Iris pigment epithelial cell (primary cell): ENCODE measurements at places on chromosomes 16 and 17.

GRCh38 chr17:61389670-61390478 lies 9.8 kb upstream of the TBX2 start:
- peak; percentile 40 for DNase-seq

DNA sequence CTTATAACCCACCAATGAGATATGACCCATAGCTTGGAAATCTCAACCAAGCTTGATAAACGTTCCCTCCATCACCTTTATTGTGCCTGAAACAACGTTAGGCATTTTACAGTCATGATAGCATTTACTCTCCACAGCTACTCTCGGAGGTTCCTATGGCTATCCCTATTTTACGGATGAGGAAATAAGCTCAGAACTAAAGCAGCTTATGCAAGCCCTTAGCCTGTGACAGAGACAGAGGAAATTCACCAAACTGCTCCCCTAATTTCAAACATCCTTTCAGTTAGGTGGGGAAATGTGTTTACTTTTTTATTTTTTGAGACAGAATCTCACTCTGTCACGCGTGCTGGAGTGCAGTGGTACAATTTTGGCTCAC lies 18.7 kb downstream of the DCUN1D3 start:
- no peak for DNase-seq

GRCh38 chr16:85525420-85526184 lies 87.5 kb upstream of the GSE1 start:
- no peak for DNase-seq

DNA sequence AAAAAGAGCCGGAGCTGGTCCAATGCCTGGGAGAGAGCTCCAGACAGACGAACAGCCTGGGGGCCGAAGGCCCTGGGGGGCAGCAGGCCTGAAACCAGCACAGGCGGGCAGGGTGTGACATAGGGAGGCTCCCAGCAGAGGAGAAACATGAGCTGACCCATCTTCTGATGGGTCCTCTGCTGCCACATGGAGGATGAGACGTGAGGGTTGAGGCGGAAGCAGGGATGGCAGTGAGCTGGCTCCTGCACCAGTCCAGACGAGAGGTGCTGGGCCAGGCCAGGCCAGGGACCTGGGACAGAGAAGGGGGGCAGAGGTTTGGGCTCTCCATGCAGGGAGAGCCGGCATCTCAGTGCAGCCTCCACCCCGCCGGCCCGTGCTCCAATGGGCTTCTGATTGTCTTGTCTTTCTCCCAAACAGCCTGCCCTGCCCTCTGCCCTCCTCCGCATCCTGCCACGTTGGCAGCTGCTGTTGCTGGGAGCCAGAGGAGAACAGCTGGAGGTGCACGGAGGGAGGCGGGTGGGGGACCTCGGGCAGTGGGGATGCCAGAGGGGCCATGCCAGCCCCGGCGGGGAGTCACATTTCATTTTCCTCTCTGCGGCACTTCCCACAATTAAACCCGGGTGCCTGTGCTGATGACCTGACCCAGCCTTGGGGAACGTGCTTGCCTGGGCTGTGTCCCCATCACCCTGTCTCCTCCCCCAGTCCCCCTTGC lies 139.1 kb upstream of the GSE1 start:
- DNase-seq: no peak

DNA sequence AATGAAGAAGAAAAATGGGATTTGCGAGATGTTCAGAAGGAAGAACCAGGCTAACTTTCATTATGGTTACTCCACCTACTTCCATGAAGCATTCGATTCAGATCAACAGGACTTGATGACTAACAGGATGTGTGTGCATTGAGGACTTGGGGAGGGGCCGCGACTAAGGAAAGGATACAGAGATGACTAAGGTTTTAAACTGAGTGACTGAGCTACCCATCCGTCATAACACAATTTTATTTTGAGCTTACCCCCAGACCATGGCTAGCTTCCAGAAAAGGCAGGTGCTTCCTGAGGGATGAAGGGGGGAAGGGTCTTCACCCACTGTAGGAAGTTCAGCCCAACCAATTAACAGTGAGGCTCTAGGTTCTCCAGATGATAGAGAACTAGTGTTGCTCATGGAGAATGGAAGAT lies 2.5 kb upstream of the CDYL2 start:
- DNase-seq: peak; percentile 74

DNA sequence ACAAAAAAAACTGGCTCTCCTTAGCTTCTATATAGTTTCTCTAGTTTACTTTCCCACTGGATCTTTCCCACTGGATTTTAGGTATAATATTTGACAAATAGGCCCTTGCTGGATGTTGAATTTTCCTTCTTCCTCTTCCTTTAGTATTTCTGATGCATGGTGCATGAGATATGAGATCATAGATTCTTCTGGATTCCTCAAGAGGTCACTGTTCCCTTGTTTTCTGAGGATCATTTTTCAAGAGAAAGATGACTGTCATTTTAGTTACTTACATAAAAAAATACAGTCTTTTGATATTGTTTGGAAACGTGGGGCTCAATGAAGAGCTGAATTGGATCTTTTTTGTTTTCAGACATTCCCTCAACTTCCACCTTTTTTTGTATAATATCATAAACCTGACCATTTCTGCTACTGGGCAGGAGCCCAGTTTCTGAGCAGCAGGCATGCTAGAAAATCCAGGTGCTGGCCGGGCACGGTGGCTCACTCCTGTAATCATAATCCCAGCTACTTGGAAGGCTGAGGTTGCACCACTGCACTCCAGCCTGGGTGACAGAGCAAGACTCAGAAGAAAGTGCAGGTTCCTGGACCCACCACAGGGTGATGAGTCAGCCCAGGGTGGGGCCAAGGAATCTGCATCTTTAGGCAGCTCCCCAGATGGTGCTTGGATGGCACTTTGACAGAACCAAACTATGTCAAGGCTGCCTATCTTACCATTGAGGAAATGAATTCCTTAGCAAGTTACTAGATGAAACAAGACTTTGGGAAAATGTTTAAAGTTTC lies 70.3 kb downstream of the SDR42E1 start:
- DNase-seq: peak; percentile 72

DNA sequence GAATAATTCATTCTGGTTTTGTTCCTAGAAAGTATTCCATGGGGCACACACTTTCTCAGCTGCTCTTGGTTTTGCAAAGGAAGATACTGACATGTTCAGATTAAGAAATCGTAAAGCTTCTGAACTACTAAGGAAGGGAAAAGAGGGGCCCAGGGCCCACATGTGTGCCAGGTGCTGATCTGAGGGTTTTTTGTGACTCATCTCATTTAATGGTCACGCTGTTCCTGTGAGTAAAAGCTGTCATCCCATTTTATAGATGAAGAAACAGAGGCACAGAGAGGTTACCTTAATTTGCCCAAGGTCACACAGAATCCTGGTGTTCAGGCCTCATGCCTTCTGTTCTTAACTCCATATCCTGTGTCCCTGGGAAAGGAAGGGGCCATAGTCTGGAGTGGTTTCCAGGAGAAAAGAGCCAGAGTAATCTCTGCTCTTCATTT lies 113.2 kb downstream of the MSI2 start:
- DNase-seq: peak; percentile 63

DNA sequence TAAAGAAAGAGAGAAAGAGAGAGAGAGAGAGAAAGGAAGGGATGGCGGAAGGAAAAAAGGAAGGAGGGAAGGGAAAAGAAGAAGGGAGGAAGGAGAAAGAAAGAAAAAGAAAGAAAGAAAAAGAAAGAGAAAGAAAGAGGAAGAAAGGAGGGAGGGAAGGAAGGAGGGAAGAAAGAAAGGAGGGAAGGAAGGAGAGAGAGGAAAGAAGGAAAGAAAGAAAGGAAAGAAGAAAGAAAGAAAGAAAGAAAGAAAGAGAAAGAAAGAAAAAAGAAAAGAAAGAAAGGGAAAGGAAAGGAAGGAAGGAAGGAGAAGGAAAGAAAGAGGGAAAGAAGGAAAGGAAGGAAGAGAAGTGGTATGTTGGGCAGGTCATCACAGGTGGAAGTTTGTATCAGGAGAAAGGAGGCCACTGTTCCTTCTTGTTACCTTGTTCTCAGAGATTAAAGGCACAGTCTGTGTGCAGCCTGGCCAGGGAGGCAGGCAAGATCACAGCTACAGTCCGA lies 19.3 kb downstream of the SLC35G3 start:
- DNase-seq: no peak

DNA sequence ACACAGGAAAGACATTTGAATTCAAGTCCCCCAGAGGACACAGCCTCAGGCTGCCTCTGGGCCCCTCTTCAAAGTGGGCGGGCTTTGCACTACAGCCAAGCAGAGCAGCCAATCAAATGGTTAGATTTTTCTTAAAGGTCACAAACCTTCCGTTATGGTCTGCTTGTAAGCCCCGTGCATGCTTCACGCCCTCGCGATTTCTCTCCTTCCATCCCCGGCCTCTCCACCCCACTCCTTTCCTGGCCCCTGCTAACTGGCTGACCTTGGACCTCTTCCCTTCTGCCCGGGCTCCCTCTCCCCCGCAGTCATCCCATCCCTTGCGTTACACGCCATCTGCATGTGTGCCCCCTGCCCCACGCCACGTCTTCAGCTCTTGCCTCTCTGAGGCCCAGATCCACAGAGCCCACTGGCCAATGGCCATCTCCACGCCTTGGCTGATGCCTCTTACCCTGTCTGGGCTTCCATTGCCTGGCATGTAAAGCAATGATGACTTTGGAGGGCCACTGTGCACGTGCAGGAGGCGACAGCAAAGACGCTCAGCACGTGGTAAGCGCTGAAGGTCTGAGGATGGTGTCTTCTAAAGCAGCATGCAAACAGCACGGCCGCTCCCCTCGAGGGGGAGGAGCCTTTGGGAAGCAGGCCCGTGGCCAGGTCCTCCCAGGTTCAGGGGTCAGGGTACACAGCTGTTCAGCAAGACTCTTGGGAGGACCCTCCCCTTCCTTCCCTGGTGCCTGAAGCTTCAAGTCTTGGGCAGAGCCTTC lies 86.8 kb downstream of the ZDHHC7 start:
- DNase-seq: no peak

DNA sequence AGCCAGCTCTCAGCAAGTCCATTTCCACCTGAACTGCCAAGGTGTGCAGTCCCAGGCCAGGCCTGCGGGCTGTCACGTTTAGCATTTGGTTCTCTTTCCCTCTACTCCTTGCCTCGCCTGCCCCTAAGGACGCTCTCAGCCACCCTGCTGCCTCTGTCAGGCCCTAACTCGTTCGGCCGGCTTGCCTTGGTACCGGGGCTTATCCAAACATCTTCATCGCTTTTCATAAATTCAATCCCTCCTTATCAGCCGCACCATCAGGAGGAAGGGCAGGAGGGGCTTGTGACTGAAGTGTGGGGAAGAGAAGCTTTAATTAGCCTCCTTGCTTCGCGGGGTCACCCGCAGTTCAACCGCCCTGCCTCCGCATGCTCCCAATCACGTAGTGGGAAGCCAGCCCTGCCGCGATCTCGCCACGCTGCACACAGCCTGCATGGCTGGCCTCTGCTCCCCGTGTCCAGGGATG lies 231.1 kb downstream of the SOX9 start:
- DNase-seq: no peak

- no peak for DNase-seq
Measured at GRCh38 chr16:87700406-87701077, 65.2 kb downstream of the KLHDC4 start.

DNA sequence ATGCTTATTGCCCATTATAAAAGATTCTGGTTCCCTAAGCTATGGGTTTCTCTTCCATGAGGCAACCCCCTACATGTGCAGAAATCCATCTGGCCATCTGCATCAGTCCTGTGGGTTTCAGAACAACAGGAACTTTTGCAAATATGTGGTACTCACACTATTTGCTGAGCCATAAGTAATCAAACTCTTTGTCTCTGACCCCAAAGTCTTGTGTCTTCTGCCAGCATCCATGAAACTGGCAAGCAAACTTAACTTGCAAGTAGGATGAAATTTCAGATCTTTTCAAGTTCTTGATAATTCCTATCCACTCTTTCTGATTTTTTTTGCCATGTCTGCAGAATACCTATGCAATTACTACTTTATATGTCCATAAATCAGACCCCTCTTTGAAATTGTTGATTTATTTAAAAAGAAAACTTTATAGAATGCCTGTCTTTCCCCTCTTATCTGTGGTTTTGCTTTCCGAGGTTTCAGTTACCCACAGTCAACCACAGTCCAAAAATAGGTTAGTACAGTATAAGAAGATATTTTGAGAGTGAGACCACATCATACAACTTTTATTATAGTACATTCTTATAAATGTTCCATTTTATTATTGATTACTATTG lies 158.4 kb upstream of the IRX3 start:
- no peak for DNase-seq

DNA sequence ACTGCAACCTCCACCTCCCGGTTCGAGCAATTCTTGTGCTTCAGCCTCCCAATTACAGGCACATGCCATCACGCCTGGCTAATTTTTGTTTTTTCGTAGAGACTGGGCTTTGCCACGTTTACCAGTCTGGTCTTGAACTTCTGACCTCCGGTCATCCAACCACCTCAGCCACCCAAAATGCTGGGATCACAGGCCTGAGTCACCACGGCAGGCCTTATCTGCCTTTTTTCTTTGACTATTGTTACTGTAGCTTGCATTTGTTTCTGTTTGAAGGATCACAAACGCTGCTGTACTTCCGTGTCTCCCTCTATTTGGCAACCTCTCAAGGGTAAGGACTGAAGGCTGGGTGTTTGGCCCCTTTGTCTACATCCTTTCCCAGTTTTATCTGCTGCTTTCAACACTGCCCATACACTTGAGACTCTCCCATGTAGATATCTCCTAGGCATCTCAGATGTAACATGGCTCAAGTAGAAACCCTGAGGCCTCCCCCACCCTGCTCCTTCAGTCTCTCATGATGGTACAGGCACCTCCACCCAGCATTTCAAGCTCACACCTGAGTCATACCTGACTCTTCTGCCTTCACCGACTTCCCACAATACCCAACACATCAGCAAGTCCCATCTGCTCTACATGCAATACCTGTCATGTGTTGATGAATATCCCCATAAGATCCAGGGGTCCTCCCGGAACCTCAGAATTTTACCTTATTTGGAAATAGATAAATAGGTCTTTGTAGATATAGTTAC lies 219.0 kb downstream of the CPPED1 start:
- DNase-seq: no peak

- DNase-seq: no peak
Measured at GRCh38 chr16:84356591-84357116, 11.7 kb upstream of the ATP2C2 start.

DNA sequence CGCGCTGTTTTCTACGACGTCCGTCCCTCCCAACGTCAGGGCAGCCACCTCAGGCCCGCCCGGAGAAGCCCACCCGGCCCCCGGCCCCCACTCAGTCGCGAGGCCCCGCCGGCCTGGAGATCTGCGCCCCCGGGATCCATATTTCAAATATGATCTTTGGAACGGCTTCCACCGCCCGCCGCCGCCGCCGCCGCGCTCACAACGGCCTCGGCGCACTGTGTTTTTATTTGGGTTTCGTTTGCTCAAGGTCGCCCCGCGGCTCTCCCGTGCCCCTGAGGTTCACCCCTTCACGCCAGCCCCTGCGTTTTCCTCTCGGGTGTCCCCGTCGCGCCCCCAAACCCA lies 4.2 kb upstream of the CBX4 start:
- DNase-seq: peak; percentile 17

GRCh38 chr17:7580604-7581575 lies 1.5 kb downstream of the CD68 start:
- DNase-seq: no peak

- no peak for DNase-seq
Measured at GRCh38 chr17:14864127-14864526, 401.0 kb downstream of the PMP22 start.

GRCh38 chr17:35879773-35880654 lies at the start of gene CCL5:
TSS of gene CCL5 (minus strand) at chr17:35880360.
- DNase-seq: peak; percentile 56
